NCI-H524 (cell line): ENCODE measurements at places on chromosomes 1 and 21.

DNA sequence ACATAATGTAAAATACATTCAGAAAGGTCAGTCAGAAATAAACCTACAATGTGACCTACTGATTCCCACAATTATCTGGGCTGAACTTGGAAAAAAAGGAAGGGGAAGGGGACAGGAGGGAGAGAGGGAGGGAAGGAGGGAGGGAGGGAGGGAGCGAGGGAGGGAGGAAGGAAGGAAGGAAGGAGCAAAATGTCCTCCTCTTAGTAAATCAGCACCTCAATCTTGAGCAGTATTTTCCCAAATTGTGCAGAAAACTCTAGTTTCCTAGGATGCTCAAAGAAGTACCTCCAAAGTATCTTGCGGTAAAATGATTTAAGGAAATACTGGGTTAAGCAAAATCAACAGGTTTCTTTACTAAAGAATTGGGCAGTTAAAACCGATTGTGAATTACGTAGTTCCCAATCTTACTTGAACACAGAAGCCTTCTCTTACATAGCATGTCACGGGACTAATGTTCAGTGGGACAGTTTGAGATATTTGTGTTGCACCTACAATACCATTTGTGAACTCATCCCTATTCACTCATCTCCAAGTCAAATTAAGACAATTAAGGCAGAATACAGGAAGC, 51.0 kb upstream of the ASPM start:
- DNase-seq = no peak

GRCh38 chr1:85650645-85651044, 57.6 kb downstream of the ZNHIT6 start:
- DNase-seq = no peak

DNA sequence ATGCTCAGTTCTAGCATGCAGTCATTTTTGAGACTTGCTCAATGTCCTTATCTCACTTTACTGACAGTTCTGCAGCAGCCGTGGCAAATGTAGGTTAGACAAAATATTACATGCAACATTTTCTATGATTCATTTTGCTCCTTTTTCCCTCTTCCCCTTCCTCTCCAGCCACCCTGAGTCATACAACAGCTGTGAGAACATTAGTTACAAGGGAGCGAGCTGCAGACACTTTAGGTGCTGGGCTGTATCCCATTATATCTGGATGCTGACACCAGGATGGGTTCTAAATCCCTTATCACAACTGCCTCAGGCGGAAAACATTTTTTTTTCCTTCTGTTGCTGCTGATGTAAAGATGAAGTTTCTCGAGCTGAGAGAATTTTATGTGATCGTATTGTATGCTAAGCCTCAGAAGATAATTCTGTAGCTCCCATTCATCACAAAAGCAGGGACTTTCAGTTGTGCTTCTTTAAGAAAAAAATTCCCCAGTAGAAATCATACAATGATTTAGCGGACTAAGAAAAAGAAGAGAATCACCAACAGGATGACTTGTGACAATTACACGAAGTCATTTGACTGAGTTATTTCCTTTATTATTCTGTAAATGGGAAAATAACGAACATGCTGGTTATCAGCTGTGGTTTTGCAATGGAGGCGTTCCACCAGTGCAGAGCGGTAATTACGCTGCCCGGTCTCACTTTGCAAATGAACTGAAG, 345.0 kb downstream of the DISC1 start:
- no peak for DNase-seq

DNA sequence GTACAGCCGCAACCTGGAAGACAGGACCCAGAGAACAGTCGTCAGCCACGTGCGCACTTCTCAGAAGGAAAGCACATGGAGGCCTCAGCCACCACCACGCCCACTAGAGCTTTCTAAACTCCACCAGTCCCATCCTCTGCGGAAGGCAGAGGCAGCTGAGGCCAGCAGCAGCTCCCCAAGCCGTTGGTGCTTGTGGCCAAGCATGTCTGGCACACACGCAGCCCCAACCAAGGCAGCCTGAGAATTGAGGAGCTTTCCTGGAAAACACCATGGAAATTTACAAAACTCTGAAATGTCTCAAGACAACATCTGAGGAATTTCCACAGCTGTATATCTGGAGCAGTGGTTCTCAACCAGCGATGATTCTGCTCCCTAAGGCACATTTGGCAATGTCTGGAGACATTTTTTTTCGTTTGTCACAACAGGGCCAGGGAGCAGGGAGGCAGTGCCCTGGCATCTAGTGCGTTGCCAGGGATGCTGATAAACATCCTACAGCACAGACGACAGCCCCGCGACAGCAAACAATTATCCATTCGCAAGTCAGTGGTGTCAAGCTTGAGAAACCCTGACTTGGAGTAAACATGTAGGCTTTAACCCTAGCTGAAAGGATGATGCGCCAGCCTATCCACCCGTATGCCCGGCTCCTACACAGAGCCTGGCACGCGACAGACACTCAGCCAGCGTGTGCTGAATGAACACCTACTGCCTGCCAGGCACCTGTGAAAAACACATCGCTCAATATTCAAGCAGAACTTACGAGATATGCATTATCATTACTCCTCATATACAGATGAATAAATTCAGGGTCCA, 24.7 kb downstream of the NPHP4 start:
- DNase-seq = no peak

DNA sequence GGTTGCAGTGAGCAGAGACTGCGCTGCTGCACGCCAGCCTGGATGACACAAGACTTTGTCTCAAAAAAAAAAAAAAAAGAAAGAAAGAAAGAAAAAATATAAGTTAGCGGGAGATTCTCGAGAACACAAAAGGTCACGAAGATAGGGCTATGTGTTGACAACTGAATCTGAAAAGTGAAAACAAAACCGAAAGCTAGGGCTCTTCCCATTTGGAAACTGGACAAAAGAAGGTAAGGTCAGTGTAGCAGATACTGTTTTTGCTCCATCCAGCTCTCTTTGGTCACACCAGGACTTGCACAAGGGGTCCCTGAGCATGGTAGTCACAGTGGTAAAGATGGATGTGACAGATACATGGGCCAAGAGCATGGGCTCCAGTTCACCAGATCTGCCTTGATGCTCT, 60.4 kb upstream of the MAP10 start:
- no peak for DNase-seq

- no peak for DNase-seq
Observed at GRCh38 chr1:54686155-54686554, 29.5 kb upstream of the TTC4 start.

- no peak for DNase-seq
Observed at GRCh38 chr1:110265186-110265585, 55.1 kb downstream of the KCNC4 start.

- DNase-seq = no peak
Observed at GRCh38 chr1:19809044-19809750, 5.9 kb downstream of the RNF186 start.

GRCh38 chr1:45608175-45609156, 15.4 kb downstream of the CCDC17 start:
- no peak for DNase-seq

DNA sequence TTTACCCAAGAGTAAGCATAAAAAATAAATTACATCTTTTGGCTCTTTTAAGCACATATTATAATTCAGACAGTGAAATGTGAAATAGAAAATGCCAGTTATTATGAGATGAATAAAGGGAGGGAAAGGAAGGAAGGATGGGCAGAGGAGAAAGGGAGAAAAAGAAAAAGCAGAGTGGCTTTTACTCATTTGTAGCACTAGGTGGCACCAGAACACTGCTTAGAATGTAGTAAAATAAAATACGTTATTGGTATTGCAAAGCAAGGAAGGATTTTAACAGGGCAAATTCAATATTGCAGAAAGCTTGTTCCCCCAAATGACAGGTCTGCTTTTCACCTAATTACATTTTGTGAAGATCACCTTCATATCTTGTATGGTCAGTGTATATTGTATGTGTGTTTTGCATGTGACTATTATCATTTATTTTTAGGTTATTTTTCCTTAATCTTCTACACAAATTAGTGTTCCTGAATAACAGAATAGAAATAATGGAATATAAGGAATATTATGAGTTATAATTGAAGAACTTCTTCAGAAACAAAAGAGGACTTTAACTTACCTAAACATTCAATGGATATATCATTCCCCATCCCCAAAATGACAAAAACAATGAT, 9.1 kb upstream of the PCNX2 start:
- DNase-seq = no peak

DNA sequence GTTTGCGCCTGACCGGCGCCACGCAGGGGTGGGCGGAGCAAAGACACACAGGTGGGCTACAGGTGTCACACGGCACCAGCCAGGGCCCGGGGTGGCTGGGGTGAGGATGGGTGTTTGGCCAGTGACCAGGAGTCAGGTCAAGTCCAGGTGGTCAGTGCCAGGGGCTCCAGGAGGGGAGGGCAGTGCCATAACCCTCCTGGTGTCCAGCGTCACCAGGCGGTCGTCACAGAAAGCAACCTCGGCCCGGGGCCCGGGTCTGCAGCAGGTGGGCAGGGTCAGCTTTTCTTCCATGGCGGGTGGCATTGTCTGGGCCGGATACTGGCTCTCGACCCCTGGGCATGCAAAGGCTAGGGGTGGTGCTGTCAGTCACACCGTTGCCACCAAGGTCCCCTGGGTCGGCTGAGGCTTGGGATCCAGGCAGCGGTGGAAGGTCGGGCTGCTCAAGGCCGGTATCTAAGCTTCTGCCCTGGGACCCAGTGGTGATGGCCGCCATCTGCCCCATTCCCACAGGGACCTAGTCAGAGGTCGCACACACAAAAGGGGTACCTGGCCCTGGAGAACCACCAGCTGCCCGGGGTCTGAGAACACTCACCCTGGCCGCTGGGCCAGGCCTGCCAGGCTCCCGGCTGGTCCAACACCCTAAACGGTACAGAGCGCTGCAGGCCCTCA, 1.8 kb downstream of the FNDC10 start:
- no peak for DNase-seq
